ENCODE measurements at places on chromosomes 7 and 10.

GRCh38 chr7:85018498-85018897, 168.4 kb downstream of the SEMA3D start:
- DNase-seq, result no peak

DNA sequence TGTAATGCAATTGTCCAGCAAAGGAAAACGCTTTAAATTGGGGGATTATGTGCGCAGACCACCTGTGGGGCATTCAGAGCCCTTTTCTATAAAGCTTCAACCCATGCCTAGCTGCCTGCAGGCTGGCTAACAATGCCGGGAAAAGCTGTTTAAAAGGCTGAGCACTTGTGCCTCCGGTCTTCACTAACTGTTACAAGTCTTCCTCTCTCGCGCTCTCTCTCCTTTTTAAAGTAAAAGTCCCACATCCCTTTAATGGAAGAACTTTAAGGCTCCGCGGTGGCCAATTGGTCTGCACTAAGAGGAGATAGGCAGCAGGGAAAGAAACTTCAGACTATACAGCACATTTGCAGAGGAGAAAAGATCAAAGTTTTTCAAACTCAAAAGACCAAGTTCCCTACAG, 4.6 kb downstream of the FZD8 start:
- no peak for DNase-seq

- no peak for DNase-seq
These were observed 96.4 kb downstream of the BUB3 start for GRCh38 chr10:123250640-123251039.

DNA sequence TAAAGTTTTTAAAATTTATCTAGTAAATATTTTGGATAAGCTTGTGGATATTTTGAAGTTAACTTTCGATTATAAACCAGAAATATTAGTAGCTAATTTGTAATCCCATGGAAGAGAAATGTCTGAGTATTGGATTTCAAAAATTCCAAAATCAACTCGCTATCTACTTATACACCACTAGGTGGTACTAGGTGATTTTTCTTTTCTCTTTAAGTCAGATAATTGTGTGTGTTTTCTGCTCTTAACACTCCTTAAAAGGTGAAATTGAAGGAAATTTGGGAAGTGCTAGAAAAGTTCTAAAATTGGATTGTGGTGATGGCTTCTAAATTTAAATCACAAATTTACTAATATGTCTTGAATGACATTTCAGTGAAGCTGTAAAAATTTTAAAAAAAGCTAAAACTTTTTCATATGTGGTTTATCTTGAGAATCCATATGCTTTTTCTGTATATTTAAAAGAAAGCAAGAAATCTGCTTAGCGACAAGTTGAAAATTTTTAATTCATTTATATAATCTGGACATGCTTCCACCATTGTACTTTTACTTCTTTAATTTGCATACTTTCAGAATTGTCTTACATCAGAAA, 90.2 kb downstream of the IPMK start:
- no peak for DNase-seq

GRCh38 chr7:139909379-139910050, 80.5 kb downstream of the TBXAS1 start:
- no peak for DNase-seq

DNA sequence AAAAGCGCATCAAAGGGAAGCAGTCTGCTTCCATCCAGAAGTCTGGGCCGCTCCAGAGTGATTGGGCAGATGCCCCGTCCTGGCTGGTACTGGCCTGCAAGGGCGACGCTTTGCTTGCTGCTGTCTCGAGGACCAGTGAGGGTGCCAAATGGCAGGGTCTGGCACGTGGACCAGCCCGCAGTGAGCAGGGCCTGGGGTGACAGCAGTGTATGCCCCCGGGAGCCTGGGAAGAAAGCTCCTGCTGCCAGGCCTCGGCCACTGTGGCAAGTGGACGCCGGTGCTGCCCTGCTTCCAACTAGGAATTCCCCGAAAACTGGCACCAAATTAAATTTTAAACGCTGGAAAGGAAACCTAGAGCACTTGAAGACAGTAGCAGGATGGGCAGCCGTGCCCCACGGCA, 357.0 kb upstream of the MKI67 start:
- DNase-seq, result no peak

GRCh38 chr7:3762146-3762831, 461.2 kb downstream of the SDK1 start:
- no peak for DNase-seq

GRCh38 chr10:90344226-90344625, 513.6 kb downstream of the HTR7 start:
- DNase-seq, result no peak

DNA sequence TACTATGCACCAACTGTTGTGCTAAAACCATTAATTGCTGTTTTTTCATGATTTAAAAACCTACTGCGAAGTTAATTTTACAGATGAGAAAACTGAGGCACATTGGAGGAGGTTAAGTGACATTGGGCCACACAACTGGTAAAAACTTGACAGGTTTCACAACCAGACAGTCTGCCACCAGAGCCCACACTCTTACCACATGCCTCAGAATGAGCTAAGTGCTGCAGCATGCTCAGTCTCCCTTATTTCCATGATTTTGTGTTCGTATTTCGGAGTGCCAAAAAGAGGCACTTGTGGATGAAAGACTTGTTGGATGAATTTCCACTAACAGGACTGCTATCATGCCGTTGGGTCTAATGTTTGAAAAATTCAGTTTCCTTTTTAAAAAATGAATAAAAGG, 77.4 kb downstream of the PCLO start:
- DNase-seq, result no peak

DNA sequence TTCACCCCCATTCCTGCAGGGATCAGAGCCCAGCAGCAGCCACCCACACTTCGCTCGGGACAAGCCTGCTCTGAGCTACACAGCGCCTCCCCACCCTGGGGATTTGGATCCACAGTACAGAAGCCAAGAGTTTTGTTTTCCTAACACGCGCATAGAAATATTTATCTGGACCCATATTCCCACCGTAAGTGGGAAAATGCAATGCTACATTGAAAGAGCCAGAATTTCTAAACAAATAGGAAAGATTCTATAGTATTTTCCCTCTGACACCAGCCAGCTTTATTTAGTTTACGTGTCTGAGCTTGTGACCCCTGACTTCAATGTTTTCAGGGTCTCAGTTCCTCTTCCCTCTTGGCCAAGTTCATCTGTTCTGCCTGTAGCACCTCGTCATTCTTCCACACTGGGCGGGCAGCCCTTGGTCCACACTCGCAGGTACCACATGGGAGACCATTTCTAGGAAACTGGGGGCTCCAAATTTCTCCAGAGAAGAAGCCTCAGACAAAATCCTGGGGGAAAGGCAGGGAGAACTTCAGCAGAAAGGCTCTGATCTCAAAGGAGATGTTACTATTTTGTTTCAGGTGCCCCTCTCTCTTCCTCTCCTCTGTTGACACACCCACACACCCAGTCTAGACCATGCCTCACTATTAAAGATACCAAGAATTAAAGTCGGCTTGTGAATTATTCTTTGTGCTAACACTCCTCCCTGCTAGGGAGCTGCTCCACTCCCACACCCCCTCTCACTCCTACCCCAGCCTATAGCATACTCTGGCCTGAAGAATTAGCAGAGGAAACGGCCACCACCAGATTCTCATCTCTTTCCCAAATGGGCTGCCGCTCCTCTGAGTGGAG, 116.0 kb upstream of the PCGF5 start:
- no peak for DNase-seq

- peak; percentile 2 for DNase-seq
These were observed 51.0 kb downstream of the ORC5 start for GRCh38 chr7:104156842-104157277.

DNA sequence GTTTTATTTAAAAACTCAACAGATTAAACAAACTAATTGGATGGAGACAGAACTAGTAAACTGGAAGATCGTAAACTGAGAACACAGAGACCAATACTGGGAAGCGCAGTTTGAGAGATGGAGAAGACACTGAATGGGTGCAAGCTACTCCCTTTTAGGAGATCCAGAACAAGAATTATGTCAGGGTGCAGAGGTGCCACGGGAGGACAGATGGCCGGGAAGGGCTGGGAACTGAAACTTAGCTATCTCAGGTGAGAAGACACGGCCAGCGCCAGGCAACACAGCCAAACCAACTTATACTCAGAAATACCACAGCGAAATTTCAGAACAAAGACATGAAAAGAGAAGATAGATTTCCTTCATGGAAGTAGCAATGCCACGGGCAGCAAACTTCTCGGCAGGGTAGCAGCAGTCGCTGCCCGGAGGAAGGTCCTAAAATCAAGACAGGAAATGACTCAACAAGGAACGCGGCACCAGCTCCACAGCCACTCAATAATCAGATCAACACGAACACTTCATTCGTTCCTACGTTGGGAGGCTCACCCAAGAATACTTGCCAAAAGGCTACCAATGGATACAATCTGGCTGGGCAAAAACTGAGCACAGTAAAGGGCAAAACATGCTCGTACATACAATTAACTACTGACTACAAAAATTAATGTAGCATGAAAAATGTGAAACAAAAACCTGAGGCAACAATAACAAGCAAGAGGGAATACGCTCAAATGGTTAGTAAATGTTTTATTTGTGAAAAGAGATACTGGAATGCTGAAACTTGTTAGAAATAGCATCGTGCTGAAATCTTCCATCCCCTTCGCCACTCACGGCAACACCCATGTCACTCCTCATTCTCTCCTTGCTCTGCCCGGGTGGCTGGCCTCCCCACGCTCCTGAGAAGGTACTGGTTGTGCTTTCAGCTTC, 2.2 kb upstream of the LRRC27 start:
- no peak for DNase-seq

GRCh38 chr7:24946467-24946866, 33.5 kb downstream of the OSBPL3 start:
- no peak for DNase-seq

DNA sequence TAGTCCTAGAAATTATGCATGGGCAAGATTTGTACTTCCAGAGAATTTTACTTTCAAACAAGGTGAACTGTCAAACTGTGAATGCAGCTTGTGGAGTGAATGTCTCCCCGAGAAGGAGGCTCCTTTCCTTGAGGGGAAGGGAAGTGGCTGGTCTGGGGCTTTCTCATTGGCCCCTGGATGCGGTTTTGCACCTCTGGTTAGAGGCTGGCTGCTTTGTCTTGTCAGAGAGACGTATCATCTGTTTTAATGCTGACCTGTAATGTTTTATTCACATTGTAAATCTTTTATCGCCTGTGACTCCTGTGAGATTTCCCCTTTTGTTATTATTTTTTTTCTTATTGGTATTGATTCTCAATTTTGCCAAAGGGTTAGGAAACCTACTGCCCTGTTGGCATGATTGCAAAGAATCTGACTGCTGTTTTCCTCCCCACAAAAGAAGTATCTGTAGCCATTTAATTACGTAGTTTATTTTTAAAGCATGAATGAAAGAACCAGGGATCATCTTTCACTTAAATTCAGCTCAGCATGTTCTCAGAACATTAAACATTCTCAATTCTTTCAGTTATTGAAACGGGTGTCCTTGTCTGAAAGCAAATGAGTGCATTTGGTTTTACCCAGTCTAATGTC, 238.3 kb upstream of the NFE2L3 start:
- DNase-seq, result no peak

Data from GM12864 (cell line).